ENCODE measurements at places on chromosomes 2 and 18.

DNA sequence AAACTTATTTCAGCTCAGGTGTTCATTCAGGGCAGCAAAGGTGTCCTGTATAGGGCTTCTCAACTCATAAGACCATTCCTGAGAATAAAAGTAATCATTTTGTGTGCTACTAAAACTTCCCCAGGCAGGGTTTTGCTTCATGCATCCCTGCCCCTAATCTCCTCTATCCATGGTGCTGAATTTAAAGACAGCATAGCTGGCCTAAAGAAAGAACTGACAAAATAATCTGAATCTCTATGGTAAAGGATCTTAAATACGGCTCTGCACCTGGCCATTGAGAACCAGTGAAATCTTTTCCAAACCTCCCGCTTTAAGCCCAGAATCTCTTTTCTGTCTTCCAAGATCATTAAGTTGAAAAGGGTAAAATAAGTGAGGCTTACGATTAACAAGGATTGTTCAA lies 292.1 kb upstream of the KLHL29 start:
- no peak for DNase-seq

GRCh38 chr2:120866483-120867140 lies 130.9 kb downstream of the GLI2 start:
- no peak for DNase-seq

DNA sequence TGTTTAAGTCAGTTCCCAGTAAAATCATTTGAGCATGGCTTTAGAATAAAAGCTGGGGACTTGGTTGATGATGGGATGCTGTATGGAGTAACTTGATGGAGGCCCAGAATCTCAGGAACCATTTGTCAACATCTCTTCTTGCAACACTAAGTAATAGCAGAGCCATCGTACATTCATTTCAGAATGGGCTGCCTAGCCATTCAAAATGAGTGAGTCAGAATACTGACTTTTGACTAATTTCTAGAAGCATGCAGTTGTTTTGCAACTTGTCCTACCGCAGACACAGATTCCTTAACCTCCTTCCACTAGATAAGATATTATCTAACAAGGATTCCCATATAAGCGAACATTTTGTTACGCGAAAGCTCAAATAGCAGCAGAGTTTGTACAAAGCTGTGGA lies 229.5 kb downstream of the CNTNAP5 start:
- no peak for DNase-seq

- no peak for DNase-seq
These were observed 393.7 kb upstream of the FANCL start for GRCh38 chr2:58634653-58635370.

DNA sequence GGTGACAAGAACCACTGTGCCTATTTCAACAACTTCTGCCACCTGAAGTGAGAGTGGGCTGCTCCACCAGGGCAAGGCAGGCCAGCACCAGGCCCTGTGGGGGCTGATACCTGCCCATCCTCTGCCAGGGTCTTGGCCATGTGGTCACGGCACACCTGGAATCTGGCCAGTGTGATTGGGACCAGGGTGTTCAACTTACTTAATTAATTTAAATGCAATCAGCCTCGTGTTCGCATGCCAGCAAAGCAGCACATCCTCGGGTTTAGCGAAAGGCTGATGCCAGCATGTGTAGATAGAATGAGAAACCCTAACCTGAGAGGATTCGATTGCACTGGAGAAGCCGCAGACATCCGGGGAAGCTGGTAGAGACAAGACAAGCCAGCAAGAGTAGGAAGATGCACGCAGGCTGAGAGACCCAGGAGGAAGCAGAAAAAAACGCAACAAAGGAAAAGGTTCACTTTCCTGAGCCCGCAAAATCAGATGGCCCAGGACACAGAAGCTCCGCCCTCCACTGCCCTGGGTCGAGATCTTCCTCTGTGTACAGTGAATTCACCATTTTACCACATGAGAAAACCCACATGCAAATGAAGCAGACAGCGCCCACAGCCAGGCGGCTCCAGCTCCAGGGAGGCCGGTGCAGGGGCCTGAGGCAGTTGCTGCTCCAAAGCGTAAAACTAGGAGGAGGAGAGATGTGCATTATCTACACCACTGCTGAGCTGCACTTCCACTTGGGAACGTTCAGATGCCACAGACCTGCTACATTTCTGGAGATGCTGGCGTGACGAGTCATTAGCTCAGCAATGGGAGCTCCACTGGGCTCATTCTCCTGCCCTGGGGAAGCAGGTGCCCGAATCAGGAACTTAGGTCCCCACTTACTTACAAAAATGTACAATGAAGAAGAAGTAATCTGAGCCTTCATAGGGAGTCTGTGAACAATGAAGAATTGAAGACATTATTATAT lies 92.1 kb downstream of the TMEM18 start:
- DNase-seq = no peak

DNA sequence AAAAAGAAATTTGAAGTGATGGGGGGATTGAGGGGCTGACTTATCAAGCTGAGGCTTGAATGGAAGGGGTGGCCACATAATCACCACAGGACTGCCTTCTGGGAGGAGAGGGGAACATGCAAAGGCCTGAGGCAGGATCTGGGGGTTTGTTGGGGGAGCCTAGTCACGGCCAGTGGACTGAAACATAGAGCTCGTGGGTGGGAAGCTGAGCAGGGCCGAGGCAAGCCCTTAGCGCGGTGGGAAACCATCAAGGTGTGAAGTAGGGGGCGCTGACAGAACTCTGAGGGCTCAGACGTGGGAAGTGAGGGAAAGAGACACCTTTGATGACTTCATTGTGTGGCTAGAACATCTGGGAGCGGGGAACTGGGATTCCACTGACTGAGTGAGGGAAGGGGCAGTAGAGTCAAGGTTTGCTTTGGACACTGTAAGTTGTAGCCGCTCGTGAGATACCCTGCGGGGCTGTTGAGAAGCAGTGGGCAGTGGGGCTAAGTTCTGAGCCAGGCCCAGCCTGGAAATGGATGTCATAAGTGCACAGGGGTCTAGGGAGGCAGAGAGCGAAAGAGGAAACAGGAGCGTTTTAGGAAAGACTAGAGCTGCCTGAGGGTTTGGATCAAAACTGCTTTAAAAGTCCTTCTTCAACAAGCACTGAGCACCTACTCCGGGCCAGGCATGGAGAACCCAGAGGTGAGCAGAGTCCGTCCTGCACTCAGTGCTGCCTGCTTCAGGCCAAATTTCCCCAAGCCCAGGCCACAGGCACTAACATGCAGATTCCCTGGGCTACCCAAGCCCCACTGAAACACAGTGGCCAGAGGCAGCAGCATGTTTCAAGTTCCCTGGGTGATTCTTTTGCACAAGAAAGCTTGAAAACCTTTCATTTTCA lies 686 bp upstream of the SNORC start:
- DNase-seq = no peak

- no peak for DNase-seq
These were observed 644 bp upstream of the DYM start for GRCh38 chr18:49460976-49461601.

- DNase-seq = no peak
These were observed 3.4 kb downstream of the TMEM185B start for GRCh38 chr2:120219766-120220165.

GRCh38 chr2:213861638-213862037 lies 549.2 kb upstream of the VWC2L start:
- no peak for DNase-seq

DNA sequence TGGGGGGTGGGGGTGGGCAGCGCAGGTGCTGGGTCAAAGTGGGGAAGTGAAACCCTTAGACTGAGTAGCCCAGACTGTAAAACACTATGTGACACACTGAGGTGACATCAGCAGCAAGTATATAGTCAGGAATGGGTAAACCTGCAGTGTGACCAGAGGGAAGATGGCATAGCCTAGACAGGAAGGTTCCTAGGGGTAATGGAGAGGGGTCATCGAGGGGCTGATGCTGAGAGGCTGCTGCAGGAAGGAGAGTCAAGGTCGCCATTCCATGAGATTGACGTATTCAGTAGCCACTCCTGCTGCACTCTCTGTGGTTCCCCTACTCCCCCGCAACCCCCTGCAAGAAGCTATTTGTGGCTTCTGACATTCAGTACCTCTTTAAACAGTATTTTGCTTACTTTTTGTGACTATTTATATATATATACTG lies 111.7 kb downstream of the CHST9 start:
- DNase-seq = no peak

- no peak for DNase-seq
These were observed 183.3 kb downstream of the CAMKMT start for GRCh38 chr2:44545005-44545404.

DNA sequence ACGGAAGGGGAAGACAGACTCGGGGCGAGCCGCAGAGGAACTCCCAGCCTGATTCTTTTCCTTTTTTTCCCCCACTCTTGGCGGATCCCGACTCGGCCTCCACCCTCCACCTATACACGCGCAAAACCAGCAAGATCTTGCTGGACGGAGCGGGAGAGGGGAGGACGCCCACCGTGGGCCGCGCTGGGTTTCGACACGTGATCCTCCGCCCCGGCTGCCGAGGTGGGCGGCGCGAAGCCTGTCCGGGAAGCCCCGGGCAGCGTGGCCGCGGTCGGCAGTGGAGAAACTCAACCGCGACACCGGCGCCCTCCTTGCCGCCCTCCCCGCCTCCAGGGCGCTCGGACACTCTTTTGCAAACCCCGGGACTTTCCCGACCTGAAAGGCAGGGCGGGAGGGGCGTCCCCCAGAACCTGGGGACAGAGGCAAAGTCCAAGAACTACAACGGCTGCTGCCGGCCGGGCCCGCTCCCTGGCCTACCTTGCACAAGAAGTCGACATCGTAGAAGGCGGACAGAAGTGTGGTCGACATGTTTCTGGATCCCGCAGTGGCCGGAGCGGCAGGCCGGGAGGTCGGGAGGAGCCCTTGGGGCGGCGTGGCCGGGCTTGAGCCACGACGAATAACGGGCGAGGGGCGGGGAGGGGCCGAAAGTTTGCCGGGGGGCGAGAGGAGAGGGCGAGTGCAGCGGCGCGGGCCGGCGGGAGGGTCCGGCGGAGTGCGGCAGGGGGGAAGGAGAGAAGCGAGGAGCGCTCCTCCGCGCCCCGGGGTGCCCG lies 433 bp downstream of the ZFP36L2 start:
- no peak for DNase-seq

DNA sequence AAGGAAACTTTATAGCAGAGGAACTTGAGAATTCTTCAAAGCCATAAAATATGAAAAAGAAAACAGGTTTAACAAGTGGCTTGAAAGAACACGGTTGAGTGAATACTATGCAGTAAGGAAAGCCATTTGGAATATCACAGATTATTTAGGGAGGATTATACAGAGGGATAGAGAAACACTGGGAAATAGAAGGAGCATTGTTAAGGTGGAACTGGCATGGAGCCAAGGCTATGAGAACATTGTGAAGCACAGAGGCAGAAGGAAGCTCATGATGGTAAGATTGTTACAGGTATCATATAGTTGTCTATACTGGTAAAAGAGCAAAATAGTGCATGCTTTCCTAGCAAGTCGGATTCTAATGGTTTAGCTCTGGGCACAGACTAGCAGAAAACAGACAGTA lies 87.1 kb downstream of the SS18 start:
- DNase-seq = no peak

DNA sequence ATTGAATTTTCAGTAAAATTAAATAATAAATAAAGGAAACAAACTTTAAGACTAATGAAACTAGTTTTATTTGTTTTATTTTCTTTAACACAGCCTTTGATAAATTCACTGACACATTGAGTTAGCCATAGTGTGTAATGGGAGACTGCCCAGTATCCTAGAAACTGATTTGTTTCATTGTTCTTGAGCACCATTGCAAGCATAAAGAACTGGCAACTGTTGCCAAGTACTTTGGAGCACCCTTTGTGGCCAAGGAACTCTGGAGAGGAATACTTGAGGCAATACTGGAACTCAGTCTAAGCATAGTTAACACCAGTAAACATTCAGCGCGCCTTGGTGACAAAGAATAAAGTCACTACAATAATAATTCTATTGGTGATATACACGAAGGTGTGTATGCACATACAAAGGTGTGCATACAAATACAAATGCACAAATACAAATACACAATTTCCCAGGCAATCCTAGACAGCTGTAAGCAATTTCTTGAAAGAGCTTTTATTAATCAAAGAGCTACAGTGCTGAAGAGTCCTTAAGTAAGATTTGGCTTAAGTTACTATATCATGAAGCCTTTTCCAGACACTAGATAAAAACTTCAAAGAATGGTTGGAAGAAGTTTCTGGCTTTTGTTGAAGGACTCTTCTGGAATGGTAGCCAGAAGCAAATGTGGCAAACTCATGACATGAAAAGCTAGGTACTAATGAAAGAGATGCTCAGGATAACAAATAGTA lies 1371.2 kb downstream of the LRP1B start:
- DNase-seq = peak; percentile 88

DNA sequence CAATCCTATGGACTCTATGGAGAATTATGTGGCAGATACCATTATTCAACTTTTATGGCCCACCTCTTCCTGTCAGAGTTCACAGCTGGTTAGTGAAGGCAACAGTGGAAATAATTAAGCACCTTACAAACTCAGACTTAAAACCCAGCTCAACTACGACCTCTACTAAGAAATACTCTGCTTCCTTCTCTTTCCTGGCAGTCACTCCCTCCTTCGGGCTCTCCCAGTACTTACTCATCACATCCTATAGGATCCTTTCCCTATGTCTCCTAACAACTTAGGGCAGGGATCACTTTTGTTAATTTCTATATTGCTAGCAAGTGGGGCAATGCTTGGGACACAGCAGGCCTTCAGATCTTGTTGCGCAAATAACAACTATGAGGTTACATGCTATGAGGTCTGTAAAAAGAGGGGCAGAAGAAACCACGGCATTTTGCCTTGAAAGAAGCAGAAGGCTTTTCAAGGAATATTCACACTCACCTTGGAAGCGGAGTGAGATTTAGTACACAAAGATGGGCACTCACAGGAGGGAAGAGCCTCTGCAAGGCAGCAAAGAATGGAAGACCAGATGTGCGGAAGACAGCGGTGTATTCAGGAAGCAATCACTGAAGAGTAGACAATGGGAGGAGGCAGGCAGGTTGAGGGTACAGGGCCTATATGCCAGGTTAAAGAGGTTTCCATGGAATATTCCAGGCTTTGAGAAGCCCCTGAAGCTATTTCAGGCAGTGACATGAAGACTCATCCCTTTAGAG lies 2.1 kb downstream of the STK39 start:
- DNase-seq = peak; percentile 4

GRCh38 chr2:159968279-159968900 lies 94.0 kb downstream of the PLA2R1 start:
- DNase-seq = no peak

- no peak for DNase-seq
These were observed 150.2 kb upstream of the POU3F3 start for GRCh38 chr2:104703669-104704068.

- DNase-seq = no peak
These were observed 1.0 kb upstream of the GMPPA start for GRCh38 chr2:219497495-219498279.

DNA sequence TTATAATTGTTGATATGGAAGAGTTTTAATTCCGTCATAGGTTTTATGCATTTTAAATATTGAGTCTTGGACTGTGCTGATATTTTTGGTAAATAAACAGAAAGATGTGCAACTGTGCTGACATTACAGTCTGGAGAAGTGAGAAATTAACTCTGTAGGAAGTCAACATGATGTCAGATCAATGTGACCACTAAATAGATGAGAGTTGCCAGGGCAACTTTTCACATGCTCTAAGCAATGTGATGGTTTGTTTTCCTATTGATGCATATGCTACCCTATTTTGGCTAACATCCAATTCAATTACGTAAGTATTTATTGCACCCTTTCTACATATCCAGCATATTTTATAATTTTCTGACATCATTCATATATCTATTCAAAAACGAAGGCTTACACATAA lies 1109.3 kb downstream of the TSN start:
- DNase-seq = peak; percentile 65
